ENCODE measurements at places on chromosomes 5 and 9. TPM values are rescaled to one million over a fixed set of nuclear protein-coding genes. Genes with fewer than 3 reads are reported as not detected.

The SLC36A2 gene
- total RNA-seq: not detected

DNA sequence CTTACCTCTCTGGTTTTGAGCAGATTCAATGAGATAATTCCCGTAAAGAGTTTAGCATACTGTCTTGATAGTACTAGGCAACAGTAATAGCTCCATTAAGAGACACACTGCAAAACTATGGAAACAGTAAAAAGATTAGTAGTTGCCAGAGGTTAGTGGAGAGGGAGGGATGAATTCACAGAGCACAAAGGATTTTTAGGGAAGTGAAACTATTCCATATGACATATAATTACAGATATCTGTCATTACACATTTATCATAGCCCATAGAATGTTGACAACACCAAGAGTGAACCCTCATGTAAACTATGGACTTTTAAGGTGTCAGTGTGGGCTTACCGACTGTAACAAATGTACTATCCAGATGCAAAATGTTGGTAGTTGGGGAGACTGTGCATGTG lies 176.4 kb upstream of the PLCXD3 start:
- DNase-seq: no peak

GRCh38 chr9:114227288-114228015 lies 72.1 kb downstream of the COL27A1 start:
- DNase-seq: no peak

- no peak for DNase-seq
Observed at GRCh38 chr5:129991780-129992179, 87.5 kb downstream of the CHSY3 start.

All from cardiac septum (tissue), 1 donor.